GM19239 (cell line): ENCODE measurements at places on chromosomes 3 and 15.

DNA sequence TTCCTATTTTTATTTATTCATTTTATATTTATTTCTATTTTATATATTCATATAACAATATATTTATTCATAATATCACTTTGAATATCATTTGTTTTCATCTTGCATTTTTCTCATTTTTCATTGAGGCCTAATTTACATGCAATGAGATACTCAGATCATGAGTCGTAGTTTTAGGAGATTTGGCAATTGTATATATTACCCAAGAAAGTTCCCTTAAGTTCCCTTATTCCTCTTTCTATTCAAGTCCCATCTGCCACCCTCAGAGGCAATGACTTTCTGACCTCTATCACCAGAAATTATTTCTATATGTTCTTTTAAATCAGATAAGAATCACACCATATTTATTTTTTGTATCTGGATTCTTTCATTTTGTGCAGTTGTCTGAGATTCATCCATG, 329.1 kb upstream of the TPRG1 start:
- DNase-seq = no peak

DNA sequence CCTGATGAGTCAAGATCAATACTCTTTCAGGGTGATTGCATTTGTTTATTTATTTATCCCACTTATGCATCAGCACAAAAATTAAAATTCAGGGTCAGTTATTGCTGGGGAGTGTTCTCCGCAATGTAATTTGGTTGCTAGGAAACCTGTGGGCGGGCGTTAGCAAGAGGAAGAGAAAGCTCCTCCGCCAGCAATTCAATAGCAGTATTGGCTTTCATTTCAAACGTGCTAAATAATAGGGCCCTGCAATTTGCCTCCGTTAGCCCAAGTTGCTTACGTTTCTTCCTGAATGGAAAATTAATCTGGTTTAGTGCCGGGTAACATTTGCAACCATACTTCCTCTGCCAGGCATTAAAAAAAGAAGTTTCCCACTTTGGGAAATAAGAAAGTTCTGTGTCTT, 35.5 kb upstream of the PLCL2 start:
- DNase-seq = peak; percentile 12

GRCh38 chr15:49560045-49560444, 60.6 kb downstream of the FAM227B start:
- DNase-seq = no peak

- no peak for DNase-seq
These were observed 888.3 kb downstream of the PLOD2 start for GRCh38 chr3:145272684-145273083.

DNA sequence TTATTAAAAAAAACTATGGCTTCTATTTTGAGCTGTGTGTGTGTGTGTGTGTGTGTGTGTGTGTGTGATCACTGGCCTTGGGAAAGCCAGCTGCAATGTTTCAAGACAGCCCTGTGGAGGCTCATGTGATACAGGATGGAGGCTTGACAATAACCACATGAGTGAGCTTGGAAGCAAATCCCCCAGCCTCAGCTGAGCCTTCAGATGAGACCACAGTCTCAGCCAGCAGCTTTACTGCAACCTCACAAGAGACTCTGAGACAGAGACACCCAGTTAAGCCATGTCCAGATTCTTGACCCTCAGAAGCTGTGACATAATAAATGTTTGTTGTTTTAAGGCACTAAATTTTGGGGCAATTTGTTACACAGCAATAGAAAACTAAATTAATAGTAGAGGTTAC, 52.5 kb downstream of the GRK7 start:
- DNase-seq = no peak

DNA sequence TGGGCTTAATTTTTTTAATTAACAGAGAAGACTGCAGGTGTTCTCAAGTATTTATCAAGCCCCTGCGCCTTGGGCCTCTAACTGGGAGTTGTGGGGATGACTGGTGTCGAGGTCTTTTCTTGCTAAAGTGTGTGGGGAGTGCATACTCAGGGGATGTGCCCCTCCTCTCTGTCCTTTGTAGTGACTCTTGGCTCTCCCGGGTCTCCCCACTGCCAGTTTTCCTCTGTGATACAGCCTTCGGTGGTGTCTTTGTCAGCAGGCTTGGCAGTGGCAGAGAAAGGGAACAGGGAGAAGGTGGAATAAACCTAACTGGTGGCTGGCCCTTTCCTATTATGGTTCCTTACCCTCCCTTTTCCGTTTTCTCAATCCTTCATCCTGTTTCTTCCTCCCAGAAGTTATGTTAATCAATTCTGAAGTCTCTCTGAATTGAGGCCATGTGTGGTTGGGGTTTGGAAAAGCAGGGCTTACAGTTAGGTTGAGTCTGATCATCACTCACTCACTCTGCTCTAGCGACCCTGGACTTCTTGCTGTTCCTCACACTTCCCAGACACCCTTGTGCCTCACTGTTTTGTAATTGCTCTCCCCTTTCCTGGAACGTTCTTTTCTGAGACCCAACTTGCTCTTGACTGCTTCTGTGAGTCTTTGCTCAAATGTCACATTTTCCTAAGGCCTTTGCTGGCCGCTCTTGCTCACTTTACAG, 158.1 kb downstream of the PTPRG start:
- no peak for DNase-seq

DNA sequence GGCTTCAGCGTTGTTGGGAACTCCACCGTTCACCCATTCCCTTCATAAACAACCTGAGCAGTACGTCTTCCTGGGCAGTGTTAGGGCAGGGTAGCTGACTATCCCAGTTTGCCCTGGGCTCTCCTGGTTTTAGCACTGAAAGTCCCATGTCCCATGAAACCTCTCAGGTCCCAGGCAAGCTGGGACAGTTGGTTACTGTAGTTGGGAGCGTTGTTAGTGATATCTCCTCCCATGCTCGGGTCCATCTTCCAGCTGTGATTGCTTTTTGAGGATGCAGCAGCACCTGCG, 60.9 kb upstream of the HERC1 start:
- no peak for DNase-seq

DNA sequence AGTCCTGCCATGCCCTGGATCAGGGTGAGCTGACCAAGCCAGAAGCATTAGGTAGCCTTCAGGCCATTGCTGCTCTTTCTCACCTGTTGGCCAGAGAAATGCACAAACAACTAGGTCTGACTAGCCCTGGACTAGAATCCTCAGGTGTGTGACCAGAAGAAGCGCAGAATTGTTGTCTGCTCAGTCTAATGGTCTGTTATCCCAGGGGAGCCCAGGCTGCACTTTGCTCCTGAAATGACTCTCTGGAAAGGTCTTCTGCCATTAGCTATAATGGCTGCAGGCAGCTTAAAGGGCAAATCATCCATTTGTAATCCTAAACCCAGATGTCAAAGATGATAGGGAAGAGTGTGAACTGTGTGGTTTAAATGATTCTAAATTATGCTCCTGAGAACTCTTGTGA, 246.1 kb downstream of the NFKBIZ start:
- DNase-seq = no peak

- peak; percentile 8 for DNase-seq
These were observed 87.9 kb downstream of the CHST2 start for GRCh38 chr3:143207338-143207961.

DNA sequence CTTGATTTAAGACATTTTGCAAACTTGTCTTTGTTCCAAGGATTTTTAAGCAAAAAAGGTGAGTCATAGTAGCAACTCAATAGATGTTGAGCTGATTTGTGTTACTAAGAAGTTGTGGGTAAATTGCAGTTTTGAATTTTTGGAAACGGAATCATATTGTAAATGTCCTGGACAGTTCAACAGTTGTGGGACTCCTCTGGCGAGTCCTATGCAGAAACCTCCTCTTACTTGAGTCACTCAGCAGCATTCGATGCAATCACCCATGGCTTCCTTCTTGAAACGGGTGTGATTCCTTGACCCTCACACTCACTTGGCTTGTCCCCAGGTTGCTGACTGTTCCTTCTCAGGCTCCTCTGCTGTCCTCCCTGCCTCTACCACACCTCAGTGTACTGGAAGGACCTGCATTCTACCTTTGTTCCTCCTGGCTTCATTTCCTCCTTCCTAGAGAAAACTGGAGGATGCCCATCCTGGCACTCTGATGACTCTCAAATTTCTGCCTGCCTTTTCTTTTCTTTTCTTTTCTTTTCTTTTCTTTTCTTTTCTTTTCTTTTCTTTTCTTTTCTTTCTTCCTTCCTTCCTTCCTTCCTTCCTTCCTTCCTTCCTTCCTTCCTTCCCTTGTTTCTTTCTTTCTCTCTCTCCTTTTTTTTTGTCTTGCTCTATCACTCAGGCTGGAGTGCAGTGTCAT, 52.8 kb upstream of the DGKG start:
- no peak for DNase-seq

GRCh38 chr3:185363662-185364203, 797 bp downstream of the MAP3K13 start:
- no peak for DNase-seq

DNA sequence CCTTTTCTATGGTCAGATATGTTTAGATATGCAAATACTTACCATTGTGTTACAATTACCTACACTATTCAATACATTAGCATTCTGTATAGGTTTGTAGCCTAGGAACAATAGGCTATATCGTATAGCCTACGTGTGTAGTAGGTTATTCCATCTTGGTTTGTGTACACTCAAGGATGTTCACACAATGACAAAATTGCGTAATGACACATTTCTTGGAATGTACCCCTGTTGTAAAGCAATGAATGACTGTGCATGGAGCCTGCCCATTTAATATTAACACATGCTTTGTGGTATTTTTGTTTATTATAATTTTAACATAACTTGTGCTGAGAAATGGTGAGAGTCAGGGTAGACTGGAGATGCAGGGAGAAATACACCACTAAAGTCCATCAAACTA, 154.9 kb downstream of the LEKR1 start:
- DNase-seq = no peak

DNA sequence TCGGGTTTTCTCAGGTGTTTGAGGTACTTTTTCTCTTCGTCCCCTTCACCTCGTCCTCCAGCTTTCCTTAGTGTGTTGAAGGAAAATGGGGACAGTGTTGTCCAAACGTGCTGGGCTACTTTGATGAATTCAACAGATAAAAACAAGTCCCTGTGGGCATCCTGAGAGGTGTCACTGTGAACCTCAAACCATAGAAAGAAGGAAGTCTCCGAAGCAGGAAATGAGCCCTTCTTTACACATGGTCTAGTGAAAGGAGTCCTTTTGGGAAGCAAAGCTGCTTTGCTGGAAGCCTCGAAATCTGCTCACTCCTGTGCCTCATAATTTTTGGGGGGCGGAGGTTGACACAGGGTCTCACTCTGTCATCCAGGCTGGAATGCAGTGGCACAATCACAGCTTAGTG, 10.6 kb downstream of the IL17RB start:
- no peak for DNase-seq

- DNase-seq = no peak
These were observed 8.0 kb downstream of the HEMK1 start for GRCh38 chr3:50577348-50577747.

GRCh38 chr3:103873897-103874545, 1439.2 kb downstream of the ZPLD1 start:
- no peak for DNase-seq

GRCh38 chr3:16177962-16178627, 3.6 kb downstream of the GALNT15 start:
- DNase-seq = peak; percentile 66

- no peak for DNase-seq
These were observed 147.6 kb upstream of the HACD2 start for GRCh38 chr3:123732447-123732846.

GRCh38 chr3:45337839-45338470, 50.4 kb upstream of the LARS2 start:
- no peak for DNase-seq

DNA sequence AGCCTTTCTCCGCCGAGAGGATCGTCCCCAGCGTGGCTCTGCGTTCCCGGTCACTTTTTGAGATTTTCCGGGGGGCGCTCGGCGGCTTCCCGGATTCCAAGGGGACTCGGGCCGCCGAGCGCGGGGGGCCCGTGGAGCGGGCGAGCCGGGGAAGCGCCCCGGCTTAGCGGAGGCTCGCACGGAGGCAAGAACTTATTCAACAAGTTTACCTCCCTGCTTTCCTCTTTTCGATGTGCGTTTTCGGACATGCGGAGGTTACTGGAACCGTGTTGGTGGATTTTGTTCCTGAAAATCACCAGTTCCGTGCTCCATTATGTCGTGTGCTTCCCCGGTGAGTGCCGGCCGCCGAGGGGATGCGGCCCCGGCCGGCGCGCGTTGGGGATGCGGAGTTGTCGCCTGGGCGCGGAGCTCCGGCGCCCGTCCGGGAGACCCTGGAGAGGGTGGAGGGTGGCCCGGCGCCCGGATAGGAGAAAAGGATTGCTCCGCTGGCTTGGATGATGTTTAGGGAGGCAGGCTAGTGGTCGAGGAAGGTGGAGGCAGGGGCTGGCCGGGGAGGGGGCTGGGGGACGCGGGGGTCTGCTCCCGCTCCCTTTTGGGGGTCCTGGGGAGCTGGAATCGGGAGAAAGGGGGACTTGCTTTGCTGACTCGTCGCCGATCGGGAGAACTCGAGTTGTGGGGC, 810 bp downstream of the PTPRG start:
- no peak for DNase-seq

DNA sequence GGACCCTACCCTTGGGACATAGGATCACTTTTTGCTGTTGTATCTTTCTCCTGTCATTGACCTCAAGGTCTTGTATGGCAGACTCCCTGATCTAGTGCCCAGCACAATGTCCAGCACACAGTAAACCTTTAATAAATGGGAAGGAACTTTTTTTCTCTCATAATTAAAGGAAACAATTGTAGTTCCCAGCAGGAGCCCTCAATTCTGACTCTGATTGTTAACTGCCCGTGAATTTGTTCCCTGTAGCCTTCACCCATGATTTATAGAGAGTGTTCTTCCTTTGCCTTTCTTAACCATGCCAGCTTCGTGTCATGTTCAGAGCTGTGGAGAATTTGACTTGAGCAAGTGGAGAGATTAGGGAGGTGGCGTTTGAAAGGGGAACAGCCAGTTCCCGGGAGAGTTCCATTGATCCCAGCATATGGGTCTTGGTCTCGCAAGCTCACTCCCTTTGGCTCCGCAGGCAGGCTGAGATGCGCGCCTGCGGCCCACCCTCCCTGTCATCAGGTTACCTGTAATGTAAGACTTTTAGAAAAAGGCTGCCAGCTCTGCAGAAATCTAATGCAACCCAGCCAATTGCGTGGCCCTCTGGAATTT, 182.6 kb downstream of the TP63 start:
- no peak for DNase-seq

GRCh38 chr15:68303560-68304436, 26.3 kb downstream of the FEM1B start:
- DNase-seq = no peak

DNA sequence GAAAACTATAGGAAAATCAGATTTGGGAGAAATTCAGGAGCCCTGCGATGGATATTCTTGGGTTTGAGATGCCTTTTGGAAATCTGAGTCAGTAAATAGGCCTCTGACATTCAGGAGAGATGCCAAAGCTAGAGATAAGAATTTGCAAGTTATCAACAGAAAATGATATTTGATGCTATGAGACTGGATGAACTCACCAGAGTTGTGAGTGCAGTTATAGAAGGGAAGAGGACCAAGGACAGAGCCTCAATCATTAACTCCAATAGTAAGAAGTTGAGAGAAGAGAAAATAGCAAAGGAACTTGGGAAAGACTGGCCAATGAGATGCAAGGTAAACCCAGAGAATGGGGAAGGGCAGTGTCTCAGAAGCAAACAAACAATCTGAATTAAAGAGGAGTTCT, 7.9 kb upstream of the ANO10 start:
- no peak for DNase-seq
